ENCODE measurements at places on chromosomes 1 and 21.

DNA sequence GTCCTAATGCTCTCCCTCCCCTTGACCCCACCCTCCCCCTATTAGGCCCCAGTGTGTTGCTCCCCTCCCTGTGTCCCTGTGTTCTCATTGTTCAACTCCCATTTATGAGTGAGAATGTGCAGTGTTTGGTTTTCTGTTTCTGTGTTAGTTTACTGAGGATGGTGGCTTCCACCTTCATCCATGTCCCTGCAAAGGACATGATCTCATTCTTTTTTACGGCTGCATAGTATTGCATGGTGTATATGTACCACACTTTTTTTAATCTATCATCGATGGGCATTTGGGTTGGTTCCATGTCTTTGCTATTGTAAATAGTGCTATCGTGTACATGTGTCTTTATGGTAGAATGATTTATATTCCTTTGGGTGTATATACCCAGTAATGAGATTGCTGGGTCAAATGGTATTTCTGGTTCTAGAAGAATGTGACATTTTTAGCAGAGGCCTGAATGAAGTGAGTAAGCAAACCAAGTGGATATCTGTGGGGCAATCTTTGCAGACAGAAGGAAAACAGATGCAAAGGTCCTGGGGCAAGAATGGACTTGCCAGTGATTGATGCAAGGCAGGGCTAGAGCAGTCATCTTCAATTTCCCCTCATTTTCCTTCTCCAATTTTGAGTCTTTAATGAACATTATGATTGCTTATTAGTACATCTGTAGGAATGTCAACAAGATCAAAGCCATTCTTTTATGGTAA is 50.2 kb downstream of the UBE4B start:
- no peak for DNase-seq

- no peak for DNase-seq
Observed at GRCh38 chr1:33322109-33322508, 1.2 kb upstream of the A3GALT2 start.

DNA sequence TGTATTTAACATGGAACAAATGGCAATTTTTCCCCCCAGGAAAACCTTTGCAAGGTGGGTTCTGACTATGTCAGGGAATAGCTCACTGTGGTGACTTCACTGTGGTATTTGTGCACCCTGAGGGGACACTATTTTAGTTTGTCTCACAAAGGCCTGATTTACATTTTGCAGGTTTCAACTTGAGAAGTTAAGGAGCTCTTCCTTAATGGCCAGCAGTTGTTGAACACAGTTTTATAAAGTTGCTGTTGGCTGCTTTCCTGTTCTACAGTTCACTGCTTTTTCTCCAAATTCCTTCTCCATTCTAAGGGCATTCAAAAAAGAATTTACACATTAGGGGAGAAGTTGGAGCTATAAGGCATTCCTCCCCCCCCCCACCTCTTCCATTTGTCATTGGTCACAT is 4.6 kb downstream of the LAMC1 start:
- DNase-seq, result no peak

GRCh38 chr1:153485863-153486262 is 25.4 kb upstream of the S100A7 start:
- DNase-seq, result peak; percentile 80

GRCh38 chr1:98402860-98403259 is 258.7 kb upstream of the SNX7 start:
- no peak for DNase-seq

DNA sequence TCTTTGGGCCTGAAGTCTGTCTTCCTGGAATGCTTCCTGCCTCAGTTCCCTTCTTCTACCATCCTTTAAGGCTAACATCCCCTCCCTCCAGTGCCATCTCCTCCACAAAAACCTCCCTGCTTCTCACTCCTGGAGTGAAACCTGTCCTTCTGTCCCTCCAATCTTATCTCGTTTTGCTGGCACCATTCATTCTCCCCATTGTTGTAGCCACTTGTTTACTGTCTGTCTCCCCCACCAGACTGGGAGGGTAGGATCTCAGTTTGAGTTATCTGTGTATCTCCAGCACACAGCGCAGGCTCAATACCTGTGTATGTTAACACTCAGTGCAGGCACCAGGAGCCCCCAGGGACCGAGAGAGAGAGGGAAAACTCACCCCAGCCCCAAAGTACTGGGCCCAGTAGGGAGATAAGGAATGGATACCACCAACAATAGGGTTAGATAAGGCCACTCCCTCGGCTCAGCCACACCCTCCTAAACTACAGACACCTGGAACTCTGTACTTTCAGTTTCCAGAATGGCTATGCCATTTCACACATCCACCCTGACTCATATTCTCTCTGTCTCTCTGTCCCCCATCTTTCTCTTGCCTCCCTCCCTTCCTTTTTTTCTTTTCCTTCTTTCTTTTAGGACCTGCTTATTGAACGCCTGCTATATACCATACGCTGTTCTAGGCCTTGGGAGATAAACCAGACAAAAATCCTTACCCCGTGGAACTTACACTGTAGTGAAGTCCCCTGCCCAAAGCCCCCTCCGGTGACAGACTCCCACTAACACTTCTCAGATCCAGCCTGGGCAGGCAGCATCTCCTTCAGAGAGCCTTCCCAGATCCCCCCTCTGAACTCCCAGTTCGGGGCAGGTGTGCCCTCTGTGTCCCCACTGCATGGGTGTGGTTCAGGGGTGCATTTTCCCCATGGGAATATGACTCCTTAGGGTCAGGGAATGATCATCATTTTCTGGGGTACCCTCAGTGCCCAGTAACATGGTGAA is 3.3 kb upstream of the SSBP3 start:
- no peak for DNase-seq

GRCh38 chr1:63746129-63746864 is 27.5 kb upstream of the ROR1 start:
- DNase-seq, result no peak

- DNase-seq, result no peak
Observed at GRCh38 chr21:33266789-33267135, 595 bp downstream of the IL10RB start.

GRCh38 chr1:151541752-151542151 is 1.6 kb downstream of the TUFT1 start:
- DNase-seq, result no peak

DNA sequence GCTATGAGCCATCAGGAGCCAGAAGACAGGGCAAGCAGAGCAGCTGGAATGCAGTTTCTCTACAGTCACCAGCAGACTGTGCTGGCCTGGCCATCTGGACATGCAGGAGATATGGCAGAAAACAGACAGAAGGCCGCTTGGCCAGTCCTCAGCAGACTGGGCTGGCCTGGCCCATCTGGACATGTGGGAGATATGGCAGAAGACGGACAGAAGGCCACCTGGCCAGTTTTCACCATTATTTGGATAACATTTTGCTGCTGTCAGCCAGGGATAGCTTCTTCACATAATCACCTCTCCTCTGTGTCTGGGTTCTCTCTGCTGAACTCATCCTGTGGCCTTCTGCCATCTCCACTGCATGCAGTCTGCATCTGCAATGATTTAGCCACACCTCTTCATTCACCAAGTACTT is 25.0 kb upstream of the CACYBP start:
- DNase-seq, result no peak

DNA sequence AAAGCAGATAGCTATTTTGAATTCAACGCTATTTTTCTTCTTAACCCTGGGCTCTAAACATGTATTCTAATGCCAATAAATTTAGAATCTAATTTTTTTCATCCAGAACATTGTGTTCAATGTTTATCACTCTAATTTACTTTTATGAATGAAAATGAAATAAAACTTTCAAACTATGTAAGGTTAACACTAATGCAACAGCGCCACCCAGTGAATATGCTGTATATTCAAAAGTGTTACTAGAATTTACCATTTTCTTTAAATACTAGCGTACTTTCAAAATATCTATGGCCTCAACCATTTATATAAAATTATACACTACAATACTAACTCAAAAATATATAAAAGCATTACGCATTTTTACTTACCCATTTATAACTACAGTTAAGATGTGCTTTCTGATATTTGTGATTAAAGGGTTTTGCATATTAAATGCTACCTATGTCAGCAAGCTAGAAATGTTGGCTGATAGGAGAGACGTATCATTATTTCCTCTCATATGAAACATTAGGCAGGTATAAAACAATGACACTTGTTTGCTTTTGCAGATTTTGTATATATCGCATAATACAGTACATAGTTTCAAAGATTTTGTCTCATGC is 5.9 kb upstream of the NUF2 start:
- DNase-seq, result no peak

GRCh38 chr1:156931974-156932710 is 11.7 kb downstream of the LRRC71 start:
- no peak for DNase-seq

- peak; percentile 56 for DNase-seq
Observed at GRCh38 chr1:210448297-210448892, 119.7 kb downstream of the HHAT start.

- DNase-seq, result no peak
Observed at GRCh38 chr1:178066908-178067614, 26.8 kb upstream of the RASAL2 start.

DNA sequence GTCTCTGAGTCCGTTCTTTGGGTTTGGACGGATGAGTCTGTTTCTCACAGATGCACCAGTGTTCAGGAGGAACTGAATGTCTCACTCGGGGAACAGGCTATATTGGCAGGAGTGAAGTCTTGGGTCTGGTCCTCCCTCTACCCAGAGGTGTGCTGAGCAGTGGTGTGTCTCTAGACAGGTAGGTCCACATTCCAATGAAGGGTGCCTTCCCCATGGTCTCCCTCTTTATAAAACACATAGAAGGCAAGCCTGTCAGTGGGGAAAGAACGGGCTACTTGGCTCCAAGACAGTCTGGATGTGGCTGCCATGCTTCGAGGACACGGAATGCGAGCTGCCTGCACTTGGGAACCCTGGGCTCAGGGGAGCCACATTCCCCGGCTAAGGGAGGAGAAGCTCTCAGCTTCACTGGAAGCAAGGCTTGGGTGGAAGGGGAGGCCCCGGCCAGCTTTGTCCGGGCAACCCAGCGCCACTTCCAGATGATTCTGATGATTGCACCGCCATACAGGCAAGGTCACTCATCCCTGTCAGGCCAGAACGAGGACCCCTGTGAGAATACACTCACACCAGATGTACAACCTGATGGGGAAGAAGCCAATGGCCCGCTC is 29.7 kb upstream of the RIPK4 start:
- DNase-seq, result no peak

DNA sequence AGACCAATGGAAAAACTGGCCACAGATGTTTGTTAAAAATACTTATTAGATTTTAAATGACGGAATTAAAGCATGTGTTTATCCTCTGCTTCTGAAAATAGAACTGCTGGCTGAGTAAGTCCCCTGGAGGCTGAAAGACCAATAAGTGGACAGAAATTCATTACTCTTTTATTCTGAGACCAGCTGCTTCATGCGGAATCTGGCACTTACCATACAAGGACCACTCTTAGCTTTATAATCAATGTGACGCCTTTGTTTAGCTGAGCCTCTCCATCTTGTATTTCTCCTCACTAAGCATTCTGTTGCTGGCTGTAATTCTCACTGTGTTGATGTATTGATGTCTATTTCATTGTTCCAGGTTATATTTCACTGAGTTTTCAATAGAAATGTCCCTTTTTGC is 6.3 kb upstream of the EXO1 start:
- DNase-seq, result peak; percentile 86

DNA sequence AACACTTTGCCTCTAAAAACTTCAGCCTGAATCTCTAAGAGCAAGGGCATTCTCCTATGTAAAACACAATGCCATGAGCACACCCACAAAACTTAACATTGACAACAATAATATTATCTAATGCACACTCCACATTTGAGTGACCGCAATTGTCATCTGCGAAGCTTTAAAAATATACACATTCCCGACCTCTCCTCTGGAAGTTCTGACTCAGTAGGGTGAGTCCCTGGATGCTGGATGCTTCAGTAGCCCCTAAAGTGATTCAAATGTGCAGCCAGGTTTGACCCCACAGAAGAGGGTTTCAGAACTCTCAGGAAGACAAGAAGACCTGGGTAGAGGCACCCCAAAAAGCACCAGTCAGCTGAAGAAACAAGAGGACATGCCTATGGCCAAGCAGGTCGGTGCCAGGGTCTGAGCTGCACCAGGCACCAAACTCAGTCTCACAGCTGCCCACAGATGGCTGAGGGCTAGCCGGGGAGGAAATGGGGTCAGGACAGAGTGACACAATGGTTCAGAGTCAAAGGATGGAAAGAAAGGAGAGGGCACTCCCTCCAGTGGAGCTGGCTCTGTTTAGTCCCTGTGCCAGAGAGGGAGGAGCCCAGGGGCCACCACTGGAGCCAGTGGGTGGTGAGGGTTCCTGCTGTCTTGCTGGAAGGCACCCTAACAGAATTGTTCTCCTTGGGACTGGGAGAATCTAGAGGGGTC is 17.4 kb downstream of the PIK3C2B start:
- DNase-seq, result no peak

GRCh38 chr1:65148548-65149350 is 746 bp downstream of the AK4 start:
- DNase-seq, result no peak

DNA sequence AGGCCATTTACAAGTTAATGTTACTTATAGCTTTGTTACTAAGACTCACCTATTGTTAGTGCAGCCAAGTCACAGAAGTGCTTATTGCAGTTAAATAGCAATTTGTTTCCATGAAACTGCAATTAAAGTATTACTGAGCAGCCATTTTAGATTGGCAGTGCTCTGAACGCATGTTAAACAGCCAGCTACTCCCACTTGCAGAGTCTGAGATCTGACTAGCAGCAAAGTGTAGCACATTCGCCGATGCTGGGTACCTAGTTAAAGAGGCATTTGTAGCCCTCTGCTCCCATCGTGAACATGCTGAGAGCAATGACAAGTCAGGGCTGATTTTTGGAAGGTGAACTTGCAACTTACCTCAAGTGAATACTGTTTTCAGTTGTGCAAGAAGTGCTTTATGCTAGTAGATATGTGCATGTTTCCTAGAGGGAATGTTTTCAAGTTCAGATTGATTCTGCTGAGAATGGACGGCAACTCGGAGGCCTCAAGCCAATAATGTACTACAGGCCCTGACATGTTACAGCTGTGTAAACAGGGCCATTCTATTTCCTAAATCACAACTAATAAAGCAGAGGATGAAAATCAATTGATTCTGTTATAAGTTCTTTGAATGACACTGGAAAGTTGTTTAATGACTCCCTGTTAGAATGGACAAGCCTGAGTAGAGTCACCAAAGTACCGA is 19.8 kb downstream of the LMO4 start:
- DNase-seq, result no peak

Data from NCI-H1436 treated with DMSO at 0.1 percent for 48 hours (cell line).